ENCODE measurements at places on chromosomes 3 and 15. TPM values are rescaled to one million over a fixed set of nuclear protein-coding genes. Genes with fewer than 3 reads are reported as not detected.

The POC1A gene
- polyA plus RNA-seq, result 13.2 TPM

The PLCB2 gene
- 16.4 TPM for polyA plus RNA-seq

The EDC3 gene
- polyA plus RNA-seq, result 43.6 TPM

The RGMA gene
- polyA plus RNA-seq, result 16.9 TPM

The P2RY14 gene
- 4.8 TPM for polyA plus RNA-seq

The APOD gene
- 4.3 TPM for polyA plus RNA-seq

The FAM174B gene
- 39.5 TPM for polyA plus RNA-seq

The ABI3BP gene
- polyA plus RNA-seq, result 72.7 TPM

The UROC1 gene
- 0.17 TPM for polyA plus RNA-seq

The ACTRT3 gene
- polyA plus RNA-seq, result 2.3 TPM

The CSNK1G1 gene
- polyA plus RNA-seq, result 18.1 TPM

The FBXO40 gene
- polyA plus RNA-seq, result 0.10 TPM

The PRICKLE2 gene
- polyA plus RNA-seq, result 31.6 TPM

The HIGD2B gene
- not detected for polyA plus RNA-seq

Data from right lung (tissue), 10 donors.